H1 (cell line): ENCODE measurements at places on chromosomes 3 and 15. TPM values are rescaled to one million over a fixed set of nuclear protein-coding genes. Genes with fewer than 3 reads are reported as not detected.

The OR5AC2 gene
- not detected in 2 replicates for total RNA-seq

DNA sequence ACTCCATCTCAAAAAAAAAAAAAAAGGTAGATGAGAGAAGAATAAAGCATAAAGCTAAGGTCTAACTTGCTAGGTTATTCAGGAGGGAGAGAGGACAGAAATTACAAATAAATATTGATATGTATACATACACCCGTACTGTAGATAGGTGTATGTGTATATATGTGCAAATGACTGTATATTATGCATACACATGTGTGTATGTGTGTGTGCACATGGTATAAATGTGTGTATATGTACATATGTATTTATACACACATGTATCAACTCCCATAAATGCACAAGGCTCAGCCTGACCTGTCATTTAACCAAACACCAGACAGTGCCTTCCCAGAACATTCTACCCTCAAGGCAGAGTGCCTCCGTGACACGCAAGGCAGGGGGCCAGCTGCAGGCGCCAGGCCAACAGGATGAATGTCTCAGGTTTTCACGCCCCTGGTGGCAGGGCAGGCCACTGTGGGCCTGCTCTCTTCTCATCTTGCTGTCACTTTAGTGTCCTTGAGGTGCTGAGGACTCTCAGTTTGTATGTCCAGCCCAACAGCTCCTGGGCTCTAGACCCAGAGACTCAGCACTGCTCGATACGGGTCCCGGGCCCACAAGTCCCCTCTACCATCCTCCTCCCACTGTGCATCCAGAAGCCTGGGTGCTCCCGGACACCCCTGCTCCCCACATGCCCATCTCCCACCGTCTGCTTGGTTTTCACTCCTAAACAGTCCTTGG lies 40.4 kb downstream of the TM2D3 start:
- DNase-seq = no peak

The IL17RD gene
- 41.3 and 48.9 TPM in 2 replicates for total RNA-seq

DNA sequence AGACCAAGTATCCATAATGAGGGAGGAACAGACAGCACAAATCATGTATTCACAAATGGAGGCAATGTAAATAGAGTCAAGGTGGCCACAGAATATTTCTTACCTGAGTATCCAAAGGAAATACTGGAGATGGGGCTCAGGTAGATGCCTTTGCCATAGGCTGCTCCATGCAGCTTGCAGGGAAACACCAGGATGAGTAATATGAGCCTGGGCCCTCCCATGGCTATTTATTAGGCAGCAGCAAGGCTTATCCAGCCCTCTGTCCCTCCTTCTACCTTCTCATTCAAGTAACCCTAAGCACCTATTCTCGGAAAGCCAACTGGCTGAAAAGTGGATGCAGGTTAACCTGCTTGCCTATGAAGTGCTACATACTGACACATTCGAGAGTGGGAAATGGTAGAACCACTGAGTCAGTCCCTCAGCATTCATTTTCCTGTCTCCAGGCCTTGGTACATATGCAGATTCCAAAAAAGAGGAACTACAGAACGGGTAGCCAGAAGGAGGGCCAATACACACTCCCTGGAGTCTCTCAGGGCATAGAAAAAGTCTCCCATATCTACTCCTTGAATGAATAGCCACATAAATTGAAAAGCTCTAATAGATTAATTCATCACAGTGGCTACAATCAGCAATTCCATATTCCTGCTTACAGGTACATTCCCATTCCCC lies 18.3 kb upstream of the PKM start:
- no peak for DNase-seq

- DNase-seq = no peak
Observed at GRCh38 chr3:195126056-195126605, 144.8 kb downstream of the XXYLT1 start.

- no peak for DNase-seq
Observed at GRCh38 chr3:48504051-48504946, at the start of gene SHISA5. Gene SHISA5, minus strand, starts transcription at chr3:48504174. Its CDS starts 80 bp downstream, at chr3:48504094.

The SRGAP3 gene
- total RNA-seq = 9.4 and 11.4 TPM in 2 replicates

DNA sequence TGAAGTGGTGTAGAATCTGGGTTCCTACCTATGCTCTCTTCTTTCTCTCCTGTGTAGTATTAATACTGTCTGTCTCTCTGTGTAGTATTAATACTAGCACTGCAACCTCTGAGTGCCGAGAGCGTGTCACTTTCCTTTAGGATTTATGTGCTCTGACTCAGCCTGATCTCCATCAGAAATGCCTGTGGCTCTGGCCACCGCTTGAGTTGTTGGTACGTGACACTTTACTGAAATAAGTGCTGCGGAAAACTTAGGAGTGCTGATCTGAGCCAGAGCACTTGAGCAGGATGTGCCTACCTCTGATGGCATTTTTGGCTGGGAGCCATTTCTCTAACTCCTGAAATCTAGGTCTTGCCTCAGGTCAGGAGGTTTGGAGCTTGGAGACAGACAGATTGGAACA lies 807.4 kb downstream of the SQOR start:
- DNase-seq = no peak

- no peak for DNase-seq
Observed at GRCh38 chr3:30476368-30477084, 129.9 kb upstream of the TGFBR2 start.
